Progenitor cell of endocrine pancreas (in vitro differentiated cells): ENCODE measurements at places on chromosomes 5 and 9. TPM values are rescaled to one million over a fixed set of nuclear protein-coding genes. Genes with fewer than 3 reads are reported as not detected.

DNA sequence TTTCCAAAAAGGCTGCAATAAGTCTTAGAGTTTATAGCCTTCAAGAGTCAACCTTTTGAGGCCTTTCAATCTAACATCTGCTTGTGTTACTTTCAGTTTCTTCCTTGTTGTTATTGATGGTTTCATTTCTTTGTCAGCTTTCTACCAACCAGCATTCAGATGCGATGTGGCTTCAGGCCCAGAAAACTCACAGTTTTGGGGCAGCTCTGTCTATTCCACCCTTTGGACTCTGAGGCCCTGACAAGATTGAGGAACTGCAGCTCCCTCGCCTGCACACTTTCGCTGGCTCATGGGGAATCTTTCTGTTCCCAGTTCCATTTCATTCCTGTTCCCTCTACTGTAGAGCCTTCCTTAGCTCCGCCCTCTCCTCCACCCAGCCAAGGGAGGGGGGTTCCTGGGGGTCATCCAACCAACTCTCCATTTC is 13.3 kb upstream of the WHRN start:
- H3K4me3 ChIP-seq = no peak overlapping the region
- no peak overlapping the region for H3K27ac ChIP-seq
- H3K36me3 ChIP-seq = no peaks in the 10 kb centered on the region
- H3K27me3 ChIP-seq = peaks cover 44% of the 10 kb centered on the region
- H3K4me1 ChIP-seq = no peaks in the 10 kb centered on the region

The LECT2 gene
- not detected in 2 replicates for total RNA-seq

GRCh38 chr5:169094586-169095409 is 206.1 kb downstream of the SLIT3 start:
- DNase-seq = no peak
- H3K27me3 ChIP-seq = peaks cover 8% of the 10 kb centered on the region
- no peak overlapping the region for H3K27ac ChIP-seq
- peaks cover 2% of the 10 kb centered on the region for H3K4me1 ChIP-seq
- H3K4me3 ChIP-seq = no peak overlapping the region
- H3K36me3 ChIP-seq = no peaks in the 10 kb centered on the region

The SEMA5A gene
- total RNA-seq = 4.0 and 4.3 TPM in 2 replicates

DNA sequence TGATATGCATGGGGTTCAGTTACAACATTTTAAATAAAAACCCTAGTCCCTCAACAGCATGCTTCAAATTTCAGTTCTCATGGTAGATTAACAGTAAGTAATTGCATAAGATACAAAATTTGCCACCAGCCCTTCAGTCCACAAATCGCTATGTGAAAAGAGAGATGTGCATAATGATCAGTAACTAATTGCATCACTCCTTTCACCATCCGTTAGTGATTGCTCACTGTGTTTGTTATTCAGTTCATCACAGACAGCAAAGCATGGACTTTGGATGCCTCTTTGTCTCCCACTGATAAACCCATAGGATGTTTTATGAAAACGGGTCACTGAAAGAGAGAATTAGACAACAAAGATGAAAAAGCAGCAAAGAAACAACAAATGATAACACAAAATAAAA is 103.2 kb downstream of the MCTP1 start:
- no peak overlapping the region for H3K4me3 ChIP-seq
- no peaks in the 10 kb centered on the region for H3K27me3 ChIP-seq
- DNase-seq = no peak
- H3K27ac ChIP-seq = no peak overlapping the region
- H3K4me1 ChIP-seq = no peaks in the 10 kb centered on the region

DNA sequence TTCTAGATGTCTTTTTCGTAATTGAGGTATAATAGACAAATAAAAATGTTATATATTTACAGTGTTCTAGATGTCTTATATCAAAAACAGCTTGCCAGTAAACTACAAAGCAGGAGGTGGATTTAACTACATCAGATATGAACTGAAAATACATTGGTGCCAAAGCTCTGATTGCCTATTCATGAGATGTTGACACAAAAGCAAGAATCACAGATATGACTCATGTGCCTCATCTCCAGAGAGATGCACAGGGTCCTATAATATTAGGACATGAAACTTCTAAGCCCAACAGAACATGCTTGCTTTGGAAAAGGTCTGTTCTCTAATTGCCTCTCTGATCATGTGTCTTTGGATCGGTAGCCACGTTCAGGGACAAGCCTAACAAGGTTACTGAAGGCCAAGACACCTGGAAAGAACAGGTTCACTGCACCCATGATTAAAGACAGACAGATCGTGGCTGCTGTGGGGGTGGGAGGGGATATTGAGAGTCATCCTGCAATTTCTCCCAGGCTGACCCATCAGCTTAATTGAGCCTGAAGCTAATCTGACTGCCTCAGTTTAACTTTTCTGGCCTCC is 16.8 kb downstream of the ABCA1 start:
- H3K4me3 ChIP-seq = no peak overlapping the region
- H3K4me1 ChIP-seq = peaks cover 39% of the 10 kb centered on the region
- H3K27me3 ChIP-seq = no peaks in the 10 kb centered on the region
- no peak overlapping the region for H3K27ac ChIP-seq
- peaks cover 3% of the 10 kb centered on the region for H3K36me3 ChIP-seq

DNA sequence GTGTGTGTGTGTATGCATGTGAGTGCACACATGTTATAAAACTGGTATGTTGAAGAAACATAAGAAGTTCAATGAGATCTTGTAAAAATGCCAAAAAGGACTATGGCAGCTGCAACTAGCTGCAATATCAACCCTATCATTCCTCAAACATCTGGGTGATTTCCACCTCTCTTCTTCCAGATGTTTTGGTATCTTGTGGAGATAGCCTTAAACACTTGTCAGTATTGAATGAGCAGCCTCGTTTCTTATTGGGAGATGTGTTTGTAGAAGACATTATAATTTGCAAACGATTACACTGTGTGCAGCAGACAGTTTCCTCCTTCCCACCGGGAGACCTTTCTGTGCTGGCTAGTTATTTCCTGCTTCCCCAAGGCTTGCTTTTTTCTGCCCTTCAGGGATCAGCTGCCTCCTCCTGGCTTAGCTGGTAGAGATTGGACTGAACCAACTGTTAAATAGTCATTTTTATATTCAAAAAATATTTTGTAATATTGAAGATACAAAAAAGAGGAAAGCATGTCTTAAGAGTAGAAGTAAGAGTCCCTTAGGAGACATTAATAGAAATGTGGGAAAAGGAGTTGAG is 168.4 kb upstream of the MPDZ start:
- H3K27me3 ChIP-seq = peaks cover 4% of the 10 kb centered on the region
- no peaks in the 10 kb centered on the region for H3K36me3 ChIP-seq
- H3K27ac ChIP-seq = no peak overlapping the region
- DNase-seq = no peak
- no peaks in the 10 kb centered on the region for H3K4me1 ChIP-seq

The PGM5 gene
- 3.6 and 3.9 TPM in 2 replicates for total RNA-seq

DNA sequence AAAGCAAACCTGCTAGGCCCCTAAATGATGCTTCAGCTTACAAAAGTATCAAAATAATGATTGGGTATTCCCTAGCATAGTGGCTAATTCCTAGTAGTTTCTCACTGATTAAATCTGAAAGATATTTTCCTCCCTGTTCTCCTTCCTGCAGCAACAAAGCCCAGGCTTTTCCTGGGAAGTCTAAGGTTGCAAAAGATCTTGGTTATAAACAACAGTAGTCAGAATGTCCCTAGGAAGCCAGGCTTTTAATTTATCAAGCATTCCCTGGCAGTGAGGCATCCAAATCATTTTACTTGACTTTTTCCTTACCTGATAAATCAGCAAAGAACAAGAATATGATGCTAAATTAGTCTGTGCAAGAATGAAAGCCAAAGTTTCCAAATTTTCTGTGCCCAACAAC is 272.0 kb downstream of the PDE4D start:
- H3K4me3 ChIP-seq = no peak overlapping the region
- no peak overlapping the region for H3K27ac ChIP-seq
- no peaks in the 10 kb centered on the region for H3K36me3 ChIP-seq
- no peaks in the 10 kb centered on the region for H3K27me3 ChIP-seq
- no peaks in the 10 kb centered on the region for H3K4me1 ChIP-seq

The PLPP7 gene
- total RNA-seq = 3.6 TPM in 2 replicates

GRCh38 chr5:55575815-55576583 is 41.2 kb upstream of the PLPP1 start:
- peaks cover 18% of the 10 kb centered on the region for H3K27me3 ChIP-seq
- no peak overlapping the region for H3K27ac ChIP-seq
- H3K4me3 ChIP-seq = no peak overlapping the region
- no peak for DNase-seq
